Activated CD8-positive, alpha-beta T cell treated with anti-CD3 and anti-CD28 coated beads, Interleukin-2, amount 10 ng/mL, durations not matched to agents 7 days and 5 days (primary cell): ENCODE measurements at places on chromosomes 4 and X. TPM values are rescaled to one million over a fixed set of nuclear protein-coding genes. Genes with fewer than 3 reads are reported as not detected.

GRCh38 chr4:174457468-174457867 is 64.8 kb downstream of the HPGD start:
- DNase-seq: no peak

- DNase-seq: no peak
Observed at GRCh38 chrX:123740006-123740405, 7.2 kb upstream of the THOC2 start.

DNA sequence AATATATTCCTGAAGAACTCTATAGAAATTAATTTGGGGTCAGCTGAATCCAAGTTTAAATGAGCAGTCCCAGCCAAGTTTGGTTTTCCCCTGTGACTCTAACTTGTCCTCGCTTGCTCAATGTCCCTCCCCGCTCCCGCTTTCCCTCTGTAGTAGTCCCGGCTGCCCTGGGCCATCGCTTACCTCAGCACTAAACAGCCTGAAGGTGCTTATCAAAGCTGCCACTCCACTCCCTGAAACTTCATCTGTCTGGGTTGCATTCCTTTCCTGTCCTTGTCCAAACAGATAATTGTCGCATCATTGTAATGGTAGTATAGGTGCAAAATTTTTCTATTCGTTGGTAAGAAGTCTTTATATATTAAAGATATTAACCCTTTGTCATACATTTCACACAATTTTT is 12.8 kb downstream of the SLC25A43 start:
- DNase-seq: no peak

GRCh38 chr4:84719115-84719514 is 136.2 kb downstream of the CDS1 start:
- no peak for DNase-seq

The NAT8L gene
- total RNA-seq: not detected
